Endodermal cell (in vitro differentiated cells): ENCODE measurements at places on chromosomes 5 and 9. TPM values are rescaled to one million over a fixed set of nuclear protein-coding genes. Genes with fewer than 3 reads are reported as not detected.

The WHRN gene
- total RNA-seq: 6.1 and 7.0 TPM in 2 replicates

The C5 gene
- 91.6 to 103 TPM (median 96.6 TPM) in 3 replicates for total RNA-seq

The PCDHA1 gene
- total RNA-seq: 2.5 and 2.9 TPM in 2 replicates

GRCh38 chr5:152089644-152090043, 165.0 kb upstream of the GLRA1 start:
- peaks cover 12% of the 10 kb centered on the region for H3K4me1 ChIP-seq
- H3K36me3 ChIP-seq: no peaks in the 10 kb centered on the region
- no peak overlapping the region for H3K27ac ChIP-seq

GRCh38 chr5:109533751-109534272, 124.0 kb upstream of the PJA2 start:
- H3K4me3 ChIP-seq: peak overlapping the region; percentile 52
- no peak for DNase-seq
- H3K27ac ChIP-seq: no peak overlapping the region
- H3K27me3 ChIP-seq: peaks cover 15% of the 10 kb centered on the region
- H3K4me1 ChIP-seq: no peaks in the 10 kb centered on the region

- H3K36me3 ChIP-seq: no peaks in the 10 kb centered on the region
- no peaks in the 10 kb centered on the region for H3K4me1 ChIP-seq
- H3K4me3 ChIP-seq: no peak overlapping the region
- no peak for DNase-seq
These were observed 165.1 kb upstream of the SLC30A5 start for GRCh38 chr5:68928617-68929302.

GRCh38 chr5:143791848-143792731, 19.9 kb upstream of the HMHB1 start:
- DNase-seq: no peak
- H3K36me3 ChIP-seq: no peaks in the 10 kb centered on the region
- H3K27me3 ChIP-seq: no peaks in the 10 kb centered on the region
- no peak overlapping the region for H3K4me3 ChIP-seq
- peak overlapping the region; percentile 16 for H3K27ac ChIP-seq
- no peaks in the 10 kb centered on the region for H3K4me1 ChIP-seq

GRCh38 chr9:112299514-112299913, 33.9 kb downstream of the PTBP3 start:
- no peak for DNase-seq
- H3K27me3 ChIP-seq: no peaks in the 10 kb centered on the region
- no peak overlapping the region for H3K27ac ChIP-seq
- no peaks in the 10 kb centered on the region for H3K4me1 ChIP-seq
- H3K36me3 ChIP-seq: no peaks in the 10 kb centered on the region

DNA sequence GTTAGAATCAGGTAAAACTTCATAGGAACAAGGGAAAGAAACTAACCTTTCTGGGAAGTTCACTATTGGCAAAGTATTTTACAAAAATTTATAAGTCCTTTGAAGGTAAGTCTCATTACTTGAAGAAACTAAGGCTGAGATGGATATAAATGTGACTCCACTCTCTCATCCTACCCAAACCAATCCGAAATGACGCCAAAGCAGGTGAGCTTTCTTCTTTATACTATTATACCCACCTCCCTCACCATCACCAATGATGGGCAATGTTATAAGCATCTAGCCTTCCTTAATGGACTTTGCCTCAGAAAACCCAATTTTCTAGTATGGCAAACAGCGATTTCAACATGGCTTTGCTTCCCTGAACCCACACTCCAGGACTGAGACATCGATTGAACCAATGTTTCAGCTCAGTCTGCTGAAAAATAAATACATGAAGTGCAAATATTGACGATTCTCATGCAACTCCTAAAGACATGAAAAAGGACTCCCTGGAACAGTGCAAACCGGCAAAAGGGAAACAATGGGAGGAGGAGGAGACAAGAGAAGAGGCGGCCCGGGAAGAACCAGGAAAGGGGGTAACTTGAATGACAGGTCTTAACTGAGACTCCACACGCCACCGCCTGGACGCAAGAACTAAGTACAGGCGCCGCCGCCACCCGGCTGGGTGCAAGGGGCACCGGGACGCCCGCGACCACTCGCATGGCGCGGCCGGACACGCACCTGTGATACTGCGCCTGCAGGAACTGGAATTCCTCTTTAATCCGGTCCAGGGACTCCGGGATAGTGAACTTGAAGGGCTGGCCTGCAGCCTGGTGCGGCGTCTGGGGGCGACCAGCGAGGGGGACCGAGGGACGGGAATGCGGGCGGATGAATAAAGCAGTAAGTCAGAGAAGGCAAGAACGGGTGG, 2.5 kb downstream of the TLE1 start:
- DNase-seq: peak; percentile 93
- peaks cover 42% of the 10 kb centered on the region for H3K27me3 ChIP-seq
- H3K4me1 ChIP-seq: peaks cover 9% of the 10 kb centered on the region
- peaks cover 50% of the 10 kb centered on the region for H3K36me3 ChIP-seq
- peak overlapping the region; percentile 98 for H3K4me3 ChIP-seq

DNA sequence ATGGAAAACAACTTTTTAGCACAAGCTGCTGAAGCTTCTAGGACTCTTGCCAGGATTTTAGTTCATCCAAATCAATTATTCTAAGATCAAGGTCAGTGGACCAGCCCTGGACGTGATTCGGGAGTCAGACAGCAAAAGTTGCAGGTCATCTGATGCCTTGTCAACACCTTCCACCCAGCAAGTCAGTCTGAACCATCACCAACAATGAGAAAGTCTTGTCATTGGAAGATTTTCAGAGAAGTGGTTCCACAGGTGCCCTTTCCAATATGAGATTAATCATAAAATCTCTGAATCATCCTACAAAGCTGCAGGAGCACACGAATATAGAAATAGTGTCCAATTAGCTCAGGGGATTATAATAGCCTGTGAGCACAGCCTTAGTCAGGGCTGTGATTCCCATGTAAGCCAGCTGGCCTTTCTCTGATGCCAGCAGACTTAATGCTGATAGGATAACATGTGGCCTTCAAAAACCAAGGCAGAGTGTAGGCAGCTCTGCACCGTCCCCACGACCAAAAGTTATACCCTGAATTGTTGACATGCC, 445.0 kb upstream of the TRPC7 start:
- no peaks in the 10 kb centered on the region for H3K4me1 ChIP-seq
- H3K4me3 ChIP-seq: no peak overlapping the region
- no peaks in the 10 kb centered on the region for H3K27me3 ChIP-seq
- H3K36me3 ChIP-seq: no peaks in the 10 kb centered on the region

DNA sequence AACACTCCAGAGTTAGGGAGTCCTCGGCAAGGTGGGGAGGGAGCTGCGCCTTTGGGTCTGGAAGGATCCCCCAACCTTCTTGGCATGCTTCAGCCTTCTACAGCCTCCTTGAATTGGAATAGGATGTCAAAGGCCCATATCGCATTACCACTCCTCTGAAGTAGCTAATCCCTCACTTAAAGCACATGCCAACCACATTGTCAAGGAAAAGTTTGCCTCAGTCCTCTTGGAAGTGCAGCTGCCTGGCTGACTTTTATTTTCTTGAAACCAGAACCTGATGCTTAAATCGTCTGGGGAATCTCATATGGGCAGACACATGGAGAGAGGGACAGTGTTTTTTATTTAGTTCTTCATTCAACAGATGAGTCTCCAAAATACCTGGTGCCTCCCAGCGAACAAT, 14.5 kb downstream of the CXCL14 start:
- H3K36me3 ChIP-seq: no peaks in the 10 kb centered on the region
- no peak overlapping the region for H3K4me3 ChIP-seq
- DNase-seq: no peak
- no peaks in the 10 kb centered on the region for H3K4me1 ChIP-seq
- H3K27me3 ChIP-seq: no peaks in the 10 kb centered on the region

DNA sequence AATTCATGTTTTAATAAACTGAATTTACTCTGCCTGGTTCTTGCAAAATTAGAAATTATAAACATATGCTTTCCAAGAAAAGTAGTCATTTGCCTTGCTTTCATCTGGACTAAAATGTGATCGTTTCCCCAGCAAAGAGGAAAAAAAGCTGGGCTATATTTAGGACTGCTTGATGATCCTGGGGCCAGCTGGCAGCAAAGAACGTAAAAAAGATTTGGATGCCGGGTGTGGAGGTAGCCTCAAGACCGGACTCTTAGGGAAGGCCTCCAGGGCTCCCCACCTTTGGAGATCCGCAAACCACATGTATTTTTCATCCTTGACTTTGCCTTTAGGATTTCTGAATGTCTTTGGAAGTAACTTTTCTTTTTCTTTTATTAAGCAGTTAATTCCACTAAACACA, 156.1 kb upstream of the SEMA6A start:
- no peak overlapping the region for H3K4me3 ChIP-seq
- H3K36me3 ChIP-seq: no peaks in the 10 kb centered on the region
- H3K27ac ChIP-seq: no peak overlapping the region
- no peaks in the 10 kb centered on the region for H3K27me3 ChIP-seq
- peaks cover 21% of the 10 kb centered on the region for H3K4me1 ChIP-seq

DNA sequence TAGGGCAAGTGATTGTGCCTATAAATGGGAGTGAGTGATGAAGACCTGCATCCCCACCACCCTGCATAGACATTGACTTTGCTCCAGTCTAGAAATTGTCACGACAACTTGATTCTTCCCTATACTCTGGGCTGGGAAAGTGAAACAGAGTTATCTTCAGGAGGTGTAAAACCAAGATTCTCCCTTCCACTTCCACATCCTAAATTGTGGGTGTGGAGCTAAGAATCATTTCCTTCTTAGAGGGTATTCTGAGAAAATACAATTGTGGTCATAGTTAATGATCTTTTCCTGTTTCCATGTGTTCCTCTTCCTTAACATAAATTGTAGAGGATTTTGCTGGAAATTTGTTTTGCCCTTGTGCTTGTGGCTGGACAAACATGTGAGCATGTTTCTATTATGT, 96.8 kb upstream of the PJA2 start:
- H3K4me3 ChIP-seq: no peak overlapping the region
- no peak overlapping the region for H3K27ac ChIP-seq
- H3K4me1 ChIP-seq: no peaks in the 10 kb centered on the region
- DNase-seq: no peak
- no peaks in the 10 kb centered on the region for H3K27me3 ChIP-seq
- H3K36me3 ChIP-seq: no peaks in the 10 kb centered on the region

DNA sequence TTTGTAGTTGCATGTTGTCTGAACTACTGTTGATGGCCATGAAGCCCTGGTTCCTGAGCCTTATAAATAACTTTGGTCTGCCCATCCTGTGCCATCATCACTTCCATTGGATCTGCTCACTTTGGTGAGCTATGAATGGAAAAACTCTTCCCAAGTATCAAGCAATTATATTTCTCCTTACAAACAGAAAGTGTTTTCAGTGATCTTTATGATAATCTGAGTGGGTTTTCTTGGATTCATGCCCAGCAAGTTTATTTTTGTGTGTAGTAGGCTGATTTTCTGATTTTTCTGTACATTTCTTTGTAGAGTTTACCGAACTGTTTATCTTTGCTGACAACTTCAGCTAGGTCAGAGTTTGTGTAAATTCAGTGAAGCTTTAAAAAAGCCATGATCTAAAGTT, 31.0 kb downstream of the CAMK4 start:
- no peak overlapping the region for H3K4me3 ChIP-seq
- no peaks in the 10 kb centered on the region for H3K36me3 ChIP-seq
- no peak for DNase-seq
- H3K27ac ChIP-seq: no peak overlapping the region
